ENCODE measurements at places on chromosomes 11 and 22.
A peak's percentile ranks its signal among the peaks of the same experiment; 100 is the strongest.

- no peak for DNase-seq
These were observed 498 bp downstream of the C2CD2L start for GRCh38 chr11:119107538-119108145.

GRCh38 chr22:43118953-43119458 is 8.5 kb downstream of the BIK start:
- DNase-seq: no peak

GRCh38 chr11:103880968-103881367 is 155.5 kb upstream of the DDI1 start:
- DNase-seq: no peak

- DNase-seq: peak; percentile 95
These were observed 1.7 kb upstream of the DDX6 start for GRCh38 chr11:118792570-118793124.

DNA sequence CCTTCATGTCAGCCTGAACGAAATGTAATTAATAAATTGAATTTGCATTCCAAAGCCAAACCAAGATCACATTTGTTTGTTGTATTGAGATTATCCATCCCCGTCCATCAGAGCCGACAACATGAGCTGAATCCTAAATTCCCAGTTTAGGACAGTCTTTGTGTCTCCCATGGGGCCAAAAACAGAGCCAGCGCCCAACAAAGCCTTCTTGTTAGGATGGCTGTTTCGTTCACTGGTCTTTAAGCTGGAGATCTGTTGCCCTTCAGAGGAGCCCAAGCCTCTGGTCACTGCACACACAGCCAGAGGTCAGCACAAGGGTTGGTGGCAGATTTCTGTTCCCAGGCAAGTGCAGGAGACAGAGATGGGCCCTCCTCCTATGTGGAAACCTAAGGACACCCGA is 25.8 kb downstream of the DSCAML1 start:
- no peak for DNase-seq

DNA sequence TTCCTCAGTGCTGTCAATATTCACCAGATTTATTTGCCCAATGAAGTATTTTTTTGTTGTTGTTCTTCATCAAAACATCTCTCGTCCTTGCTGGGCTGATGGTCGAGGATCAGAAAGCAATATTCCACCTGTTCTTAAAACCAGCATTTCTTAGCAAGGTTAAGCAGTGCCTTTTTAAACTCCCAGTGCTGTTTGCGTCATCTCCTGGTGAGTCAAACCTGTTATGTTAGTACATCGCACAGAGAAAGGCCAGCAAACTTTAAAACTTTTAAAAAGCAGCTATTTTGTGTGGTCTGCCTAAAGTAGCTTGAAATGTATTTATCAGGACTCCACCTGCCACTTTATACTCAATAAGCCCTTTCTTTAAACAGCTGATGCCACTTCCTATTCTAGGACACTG is 802.0 kb downstream of the KCNA4 start:
- DNase-seq: no peak

- DNase-seq: no peak
These were observed 42.3 kb upstream of the DKK3 start for GRCh38 chr11:12050470-12051286.

DNA sequence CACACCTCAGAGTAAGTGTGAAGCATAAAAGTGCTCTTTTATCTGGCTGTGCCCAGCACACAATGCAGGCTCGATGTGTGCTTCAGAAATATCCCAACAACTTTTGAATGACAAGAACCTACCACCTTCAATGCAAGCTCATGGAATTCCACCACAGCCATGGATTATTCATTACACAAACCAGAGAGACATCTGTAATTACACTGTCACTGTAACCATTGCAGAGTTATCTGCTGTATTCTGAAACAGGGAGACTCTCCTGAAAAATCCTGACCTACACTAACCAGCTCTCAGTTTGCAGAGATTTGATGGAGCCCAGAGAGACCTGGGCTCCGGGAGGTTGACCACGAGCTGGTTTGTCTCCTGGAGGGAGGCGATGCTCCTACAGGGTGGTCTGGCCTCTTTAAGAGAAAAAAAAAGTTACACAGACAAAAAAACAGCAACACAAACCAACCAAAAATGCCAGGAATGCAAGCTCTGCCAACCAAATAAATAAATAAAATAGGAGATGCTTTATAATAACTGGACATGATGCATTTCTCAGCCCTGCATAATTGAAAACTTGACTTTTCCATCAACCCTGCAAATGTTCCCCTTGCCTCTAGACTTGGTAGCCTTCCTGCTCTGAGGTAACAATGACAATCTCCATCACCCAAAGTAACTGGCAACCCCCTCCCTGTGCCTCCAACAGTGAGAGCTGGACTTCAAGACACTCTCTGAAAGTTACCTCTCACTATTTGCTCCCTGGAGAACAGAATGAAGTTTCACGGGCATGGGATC is 69.7 kb downstream of the ETS1 start:
- no peak for DNase-seq

GRCh38 chr22:17803609-17804270 is 29.5 kb upstream of the BID start:
- DNase-seq: no peak

Measured in iPS DF 19.7 (cell line).